ENCODE measurements at places on chromosomes 4 and X.

DNA sequence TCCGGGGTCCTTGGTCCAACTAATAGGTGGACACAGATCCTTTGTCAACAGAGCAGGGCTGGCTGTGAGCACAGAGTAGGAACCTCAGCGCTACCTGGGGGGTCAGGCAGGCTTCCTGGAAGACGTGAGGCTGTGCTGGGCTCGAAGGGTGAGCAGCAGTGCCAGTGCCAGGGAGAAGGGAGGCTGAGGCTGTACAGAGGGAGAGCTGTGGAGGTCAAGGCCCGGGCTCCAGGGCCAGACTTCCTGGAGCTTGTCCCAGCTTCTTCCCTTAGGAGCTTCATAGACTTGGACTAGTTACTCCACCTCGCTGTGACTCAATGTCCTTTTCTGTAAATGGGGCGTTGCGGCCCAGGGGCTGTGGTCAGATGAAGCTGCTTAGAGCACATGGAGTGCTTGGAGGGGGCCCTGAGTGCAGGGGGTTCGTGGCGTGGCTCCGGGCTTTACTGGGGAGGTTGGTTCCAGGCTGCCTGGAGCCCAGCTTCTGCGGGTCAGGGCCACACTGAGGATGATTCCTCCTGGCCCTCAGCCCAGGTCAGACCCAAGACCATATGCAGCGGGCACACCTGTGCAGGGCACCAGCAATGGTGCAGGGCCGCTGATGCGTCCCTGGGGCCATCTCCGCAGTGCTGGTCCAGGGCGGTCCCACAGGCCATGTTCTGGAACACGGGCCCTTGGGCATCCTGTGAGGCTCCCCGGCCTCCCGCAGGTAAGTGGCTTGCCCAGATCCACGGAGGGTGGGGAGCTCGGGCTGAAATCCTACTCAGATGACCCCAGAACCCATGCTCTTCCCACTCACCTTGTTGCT is 98.1 kb downstream of the DCTD start:
- DNase-seq = no peak

DNA sequence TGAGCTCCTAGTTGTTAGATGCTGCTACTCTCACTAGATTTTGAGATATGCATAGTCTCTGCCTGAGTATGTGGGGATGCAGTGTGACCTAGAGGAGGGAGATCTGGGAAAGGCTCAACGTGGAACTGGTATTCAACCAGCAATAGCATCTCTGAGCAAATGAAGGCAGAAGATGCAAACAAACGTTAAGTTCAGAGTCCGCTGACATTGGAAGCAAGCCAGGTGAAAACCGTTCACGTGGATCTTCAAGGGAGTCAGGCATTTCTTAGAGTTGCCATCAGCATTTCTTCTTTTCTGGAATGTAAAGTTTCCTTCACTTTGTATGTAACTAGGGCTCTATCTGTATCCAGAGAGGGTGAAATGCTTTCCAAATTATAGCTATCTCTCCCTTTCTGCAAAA is 59.9 kb downstream of the C4orf51 start:
- DNase-seq = no peak

GRCh38 chrX:51494409-51494808 is 2.0 kb downstream of the NUDT11 start:
- DNase-seq = peak; percentile 6

- DNase-seq = no peak
These were observed 127.4 kb upstream of the FTHL17 start for GRCh38 chrX:31199056-31199839.

GRCh38 chrX:151985955-151986354 is 11.5 kb upstream of the GABRE start:
- peak; percentile 43 for DNase-seq

DNA sequence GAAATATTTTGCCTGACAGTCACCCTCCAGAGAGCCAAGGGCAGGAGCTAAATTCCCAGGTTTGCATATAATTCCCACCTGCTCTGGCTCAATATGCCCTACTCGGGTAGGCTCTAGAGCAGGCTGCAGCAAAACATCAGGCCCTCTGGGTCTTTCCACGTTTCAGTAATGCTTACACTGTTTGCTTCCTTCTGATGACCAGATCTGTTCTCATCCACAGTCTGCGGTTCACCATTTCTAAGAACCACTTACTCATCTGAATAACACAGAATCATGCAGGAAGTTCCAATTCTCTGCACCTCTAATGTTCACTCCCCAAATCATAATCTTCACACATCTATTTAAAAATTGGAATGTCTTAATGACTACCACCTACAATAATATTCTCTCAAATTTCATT is 141.4 kb downstream of the PPP3CA start:
- DNase-seq = no peak

GRCh38 chr4:76610751-76611547 is 175.9 kb downstream of the SHROOM3 start:
- DNase-seq = no peak

DNA sequence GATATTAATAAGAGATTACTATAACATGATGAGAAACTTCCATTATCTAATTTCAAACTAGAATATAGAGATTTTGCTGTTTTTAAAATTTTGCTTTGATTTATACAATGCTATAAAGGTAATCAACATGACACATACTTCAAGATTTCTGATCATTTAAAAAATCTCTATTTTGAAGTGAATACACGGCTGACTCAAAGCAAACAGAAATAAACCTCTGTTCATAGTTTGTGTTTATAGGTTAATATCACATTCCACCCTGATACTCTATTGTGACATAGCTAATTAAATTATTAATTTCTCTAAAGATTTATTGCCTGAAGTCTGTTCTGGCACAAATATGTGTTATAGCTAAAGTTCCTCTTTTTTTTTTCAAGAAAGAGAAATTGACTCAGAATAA is 349.2 kb downstream of the TLL1 start:
- DNase-seq = no peak

DNA sequence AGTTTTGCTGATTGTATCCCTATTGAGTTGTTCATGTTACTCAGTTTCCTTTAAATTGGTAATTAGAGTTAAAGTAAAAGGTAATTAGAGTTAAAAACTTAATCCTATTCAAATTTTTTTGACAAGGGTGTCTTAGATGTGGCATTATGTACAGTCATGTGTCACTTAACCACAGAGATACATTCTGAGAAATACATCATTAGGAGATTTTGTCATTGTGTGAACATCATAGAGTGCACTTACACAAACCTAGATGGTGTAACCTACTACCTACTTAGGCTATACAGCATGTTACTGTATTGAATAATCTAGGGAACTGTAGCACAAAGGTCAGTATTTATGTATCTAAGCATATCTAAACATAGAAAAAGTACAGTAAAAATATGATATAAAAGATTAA is 39.2 kb downstream of the BEX3 start:
- no peak for DNase-seq

DNA sequence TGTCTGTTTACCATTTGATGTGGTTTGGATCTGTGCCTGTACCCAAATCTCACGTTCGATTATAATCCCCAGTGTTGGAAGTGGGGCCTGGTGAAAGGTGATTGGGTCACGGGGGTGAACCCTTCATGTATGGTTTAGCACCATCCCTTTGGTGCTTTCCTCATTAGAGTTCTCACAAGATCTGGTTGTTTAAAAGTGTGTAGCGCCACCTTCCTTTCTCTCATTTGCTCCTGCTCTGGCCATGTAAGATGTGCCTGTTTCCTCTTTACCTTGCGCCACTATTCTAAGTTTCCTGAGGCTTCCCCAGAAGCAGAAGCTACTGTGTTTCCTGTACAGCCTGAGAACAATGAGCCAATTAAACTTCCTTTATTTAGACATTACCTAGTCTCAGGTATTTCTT is 610.7 kb upstream of the ADGRL3 start:
- no peak for DNase-seq

DNA sequence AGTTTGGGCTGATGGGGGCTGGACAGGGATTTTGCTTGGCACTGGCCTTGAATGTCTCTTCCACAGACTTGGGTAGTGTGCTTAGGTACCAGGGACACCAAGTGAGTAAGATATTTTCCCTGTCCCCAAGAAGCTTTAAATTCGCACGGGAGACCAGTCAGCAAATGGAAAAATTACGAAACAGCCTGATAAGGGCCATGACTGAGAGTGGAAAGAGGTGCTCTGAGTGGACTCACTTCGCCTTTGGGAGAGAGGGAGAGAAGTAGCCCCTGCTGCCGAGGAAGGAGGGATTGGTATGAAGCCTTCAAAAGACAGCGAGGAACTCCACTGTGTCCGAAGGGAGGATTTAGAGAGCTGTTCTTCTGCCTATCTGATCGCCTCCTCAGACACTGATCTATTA is 2.6 kb downstream of the LSM6 start:
- DNase-seq = no peak

DNA sequence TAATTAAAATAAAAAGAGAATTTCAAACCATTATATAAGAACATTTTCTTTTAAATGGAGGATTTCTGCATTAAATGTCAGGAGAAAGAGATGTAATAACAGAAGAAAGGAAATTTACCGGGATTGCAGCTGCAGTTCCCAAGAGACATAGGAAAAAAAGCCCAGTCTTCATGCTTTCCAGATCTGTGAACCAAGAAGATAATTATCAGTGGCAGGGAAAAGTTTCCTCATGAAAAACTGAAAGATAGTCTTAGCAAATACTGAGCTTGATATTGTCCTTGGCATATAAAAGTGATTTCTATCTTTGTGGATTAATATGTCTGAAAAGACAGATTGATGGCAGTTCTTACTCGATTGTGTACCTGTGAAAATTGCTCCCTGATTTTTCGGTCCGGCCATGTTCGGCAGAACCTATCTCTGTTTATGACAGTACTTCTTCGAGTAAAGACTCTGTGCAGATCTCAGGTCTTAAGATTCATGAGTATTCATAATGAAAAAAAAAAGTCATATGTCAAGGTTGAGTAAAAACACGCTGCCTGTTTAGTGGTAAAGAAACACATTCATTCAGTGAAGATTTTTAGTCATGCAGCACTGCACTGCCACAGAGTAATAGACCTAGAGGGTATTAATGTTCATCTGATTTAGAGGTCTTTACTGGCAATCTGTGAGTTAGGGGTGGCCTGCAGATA is 29.6 kb downstream of the SPARCL1 start:
- no peak for DNase-seq

GRCh38 chr4:99457676-99458075 is 22.5 kb upstream of the ADH7 start:
- no peak for DNase-seq

DNA sequence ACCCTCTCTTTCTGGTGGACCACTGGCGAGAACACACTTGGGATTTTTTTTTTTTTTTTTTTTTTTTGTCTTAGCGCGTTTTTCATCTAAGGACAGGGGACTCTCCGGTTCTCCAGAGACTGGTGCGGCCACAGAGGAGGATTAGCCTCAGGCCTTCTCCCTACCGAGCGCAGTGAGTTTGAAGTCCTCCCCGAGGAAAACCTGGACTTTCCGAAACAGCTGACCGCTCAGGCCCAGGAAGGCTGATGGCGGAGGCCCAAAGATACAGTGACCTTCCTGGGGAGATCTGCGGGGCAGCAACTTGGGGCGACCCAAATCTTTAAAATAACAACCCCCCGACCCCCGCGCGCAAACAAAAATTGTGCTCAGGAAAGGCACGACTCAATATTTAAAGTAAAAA is 9.2 kb downstream of the NKX3-2 start:
- DNase-seq = no peak

GRCh38 chrX:132594999-132595398 is 106.2 kb upstream of the MBNL3 start:
- no peak for DNase-seq

- DNase-seq = no peak
These were observed 1.1 kb downstream of the PHOX2B start for GRCh38 chr4:41747230-41748055.

DNA sequence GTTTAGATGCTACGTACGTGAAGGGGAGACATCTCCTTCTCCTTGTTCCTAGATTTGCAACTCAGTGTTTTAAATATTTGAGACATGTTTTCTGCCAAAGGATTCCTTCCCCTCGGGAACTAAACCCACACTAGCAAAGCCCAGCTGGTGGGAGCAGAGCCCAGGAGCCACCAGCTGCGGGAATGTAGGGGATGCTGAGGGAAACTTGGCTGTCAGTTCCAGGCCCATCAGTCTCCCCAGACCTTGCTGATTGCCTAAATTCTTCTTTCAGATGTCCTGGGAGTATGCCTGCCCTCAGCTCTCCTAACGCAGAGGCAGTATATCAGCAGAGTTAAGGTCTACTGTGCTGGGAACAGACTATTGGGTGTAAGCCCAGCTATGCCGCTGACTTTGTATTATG is 630.0 kb upstream of the TENM3 start:
- no peak for DNase-seq

DNA sequence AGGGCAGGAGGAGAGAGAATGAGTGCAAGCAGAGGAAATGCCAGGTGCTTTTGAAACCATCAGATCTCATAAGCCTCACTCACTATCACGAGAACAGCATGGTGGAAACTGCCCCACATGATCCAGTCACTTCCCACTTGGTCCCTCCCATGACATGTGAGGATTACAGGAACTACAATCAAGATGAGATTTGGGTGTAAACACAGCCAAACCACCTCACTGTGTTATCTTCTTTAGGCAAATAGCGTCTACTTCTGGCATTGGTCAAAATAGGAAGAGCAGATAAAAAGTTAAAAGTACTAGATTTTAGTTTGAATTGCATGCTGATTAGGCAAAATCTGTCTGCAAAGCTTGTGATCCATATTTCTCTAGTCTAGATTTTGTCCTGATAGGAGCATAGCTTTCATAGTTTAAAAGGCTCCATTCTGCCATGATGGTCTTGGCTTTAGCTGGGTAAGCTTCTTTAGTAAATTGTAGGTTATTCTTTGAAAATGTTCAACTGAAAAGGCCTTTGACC is 267.5 kb downstream of the NKX6-1 start:
- DNase-seq = no peak

DNA sequence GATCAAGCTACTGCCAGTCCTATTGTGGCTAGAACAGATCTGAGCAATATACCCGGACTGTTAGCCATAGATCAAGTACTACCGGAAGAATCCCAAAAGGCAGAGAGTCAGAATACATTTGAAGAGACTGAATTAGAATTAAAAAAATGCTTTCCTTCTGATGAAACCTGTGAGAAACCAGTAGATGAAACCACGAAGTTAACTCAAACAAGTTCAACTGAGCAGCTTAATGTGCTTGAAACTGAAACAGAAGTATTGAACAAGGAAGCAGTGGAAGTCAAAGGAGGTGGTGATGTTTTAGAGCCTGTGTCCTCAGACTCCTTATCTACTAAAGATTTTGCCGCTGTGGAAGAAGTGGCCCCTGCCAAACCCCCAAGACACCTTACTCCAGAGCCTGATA is 46.8 kb downstream of the WDR44 start:
- no peak for DNase-seq

GRCh38 chrX:40003071-40003427 is 94.7 kb downstream of the BCOR start:
- no peak for DNase-seq

- DNase-seq = no peak
These were observed 288.4 kb downstream of the CRLF2 start for GRCh38 chrX:924017-924416.

- DNase-seq = no peak
These were observed 202.8 kb upstream of the SMIM31 start for GRCh38 chr4:164550989-164551712.

- no peak for DNase-seq
These were observed 89.0 kb upstream of the C4orf50 start for GRCh38 chr4:6107114-6107791.

- DNase-seq = no peak
These were observed 116.6 kb downstream of the PAPSS1 start for GRCh38 chr4:107603430-107603829.
